Activated CD8-positive, alpha-beta memory T cell treated with anti-CD3 and anti-CD28 coated beads for 1 hour (primary cell): ENCODE measurements at places on chromosomes 5 and 9.

GRCh38 chr5:151454166-151454565, 6.8 kb downstream of the SLC36A1 start:
- DNase-seq: no peak

DNA sequence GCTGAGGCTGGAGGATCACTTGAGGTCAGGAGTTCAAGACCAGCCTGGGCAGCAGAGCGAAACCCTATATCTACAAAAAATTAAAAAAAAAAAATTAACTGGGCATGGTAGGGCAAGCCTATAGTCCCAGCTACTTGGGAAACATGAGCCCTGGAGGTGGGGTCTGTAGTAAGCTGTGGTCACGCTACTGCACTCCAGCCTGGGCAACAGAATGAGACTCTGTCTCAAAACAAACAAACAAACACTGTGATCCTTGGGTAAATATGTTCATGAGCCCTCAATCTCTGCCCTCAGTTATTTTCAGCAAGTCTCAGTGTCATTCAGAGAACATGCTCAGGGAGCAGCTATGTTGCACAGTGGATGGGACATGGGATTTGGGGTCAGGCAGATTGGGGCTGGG, 76.2 kb downstream of the PTTG1 start:
- DNase-seq: no peak

GRCh38 chr5:64680289-64680688, 10.0 kb upstream of the SHISAL2B start:
- no peak for DNase-seq

- DNase-seq: no peak
Measured at GRCh38 chr9:114342755-114343440, 13.2 kb downstream of the ORM2 start.

GRCh38 chr9:125646217-125646616, 60.8 kb downstream of the MAPKAP1 start:
- DNase-seq: no peak

DNA sequence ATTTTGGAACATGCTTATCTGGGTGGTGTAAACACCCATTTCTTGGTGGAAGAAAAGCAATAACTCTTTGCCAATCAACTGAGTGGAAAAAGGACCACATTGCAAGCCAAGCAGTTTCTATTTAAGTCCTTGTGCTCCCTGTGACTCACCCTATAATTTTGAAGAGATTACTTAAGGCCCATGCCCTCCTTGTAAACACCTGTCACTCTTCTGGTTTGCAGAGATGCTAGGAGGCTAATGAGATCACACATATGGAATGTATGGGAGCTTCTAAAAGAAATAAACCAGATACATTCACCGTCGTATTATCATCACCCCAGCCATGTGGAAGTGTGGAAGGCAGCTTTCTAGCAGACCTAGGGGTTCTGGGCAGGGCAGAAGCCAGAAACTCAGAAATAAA, 337.1 kb downstream of the GADD45G start:
- DNase-seq: no peak

DNA sequence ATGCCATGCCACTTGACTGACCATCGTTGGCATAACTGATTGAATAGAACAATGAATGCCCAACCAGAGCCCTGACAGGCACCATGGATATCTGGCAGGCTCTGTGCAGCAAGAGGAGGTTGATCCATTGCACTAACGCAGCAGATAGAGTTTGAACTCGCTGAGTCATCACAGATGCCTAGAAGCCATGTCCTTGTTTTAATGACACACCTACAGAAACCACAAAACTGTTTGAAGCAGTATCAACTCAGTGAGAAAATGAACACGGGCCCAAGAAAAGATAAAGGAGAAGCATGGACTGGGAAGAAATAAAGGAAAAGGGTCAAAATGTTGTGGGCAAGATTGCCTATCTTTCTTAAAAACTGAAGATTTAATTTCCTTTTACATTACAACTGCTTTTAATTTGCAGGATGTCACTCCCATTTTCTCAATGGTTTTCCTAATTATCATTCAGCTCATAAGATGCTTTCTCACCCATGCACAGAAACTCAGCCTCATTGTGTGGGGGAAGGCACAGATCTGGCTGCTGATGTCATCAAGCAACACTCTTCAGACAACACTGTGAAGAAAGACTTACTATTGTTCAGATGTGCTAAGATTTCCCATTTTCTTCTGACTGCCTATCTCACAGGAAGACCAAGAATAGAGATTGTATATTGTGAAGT, 129.0 kb downstream of the PIK3R1 start:
- no peak for DNase-seq

DNA sequence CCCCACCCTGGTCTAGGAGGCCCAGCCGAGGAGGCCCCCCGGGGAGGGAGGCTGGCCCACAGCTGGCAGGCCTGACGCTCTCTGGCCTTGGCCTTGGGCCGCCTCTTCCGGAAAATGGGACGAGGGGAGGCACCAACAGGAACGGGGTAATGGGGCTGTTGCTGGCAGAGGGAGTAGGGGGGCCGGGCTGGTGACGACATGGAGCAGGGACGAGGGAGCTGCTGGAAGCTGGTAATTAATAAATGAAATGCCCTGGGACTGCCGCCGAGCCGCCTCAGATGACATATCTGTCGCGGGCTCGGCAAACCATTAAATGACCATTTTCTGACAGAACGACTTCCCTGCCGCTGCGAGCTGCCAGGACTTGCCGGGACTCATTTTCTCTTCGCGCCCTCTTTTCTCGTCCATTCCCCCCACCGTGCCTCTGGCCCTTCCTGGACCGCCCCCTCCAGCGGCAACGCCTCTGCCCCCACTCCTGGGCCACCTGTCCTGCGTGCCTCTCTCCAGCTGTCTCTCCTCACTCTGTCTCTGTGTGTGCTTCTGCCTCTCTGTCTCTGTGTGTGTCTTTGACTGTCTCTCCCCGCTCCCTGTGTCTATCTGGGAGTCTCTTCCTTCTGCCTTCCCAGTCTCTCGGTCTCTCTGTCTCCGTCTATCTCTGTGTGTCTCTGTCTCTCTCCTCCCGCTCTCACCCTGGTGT, 215.7 kb downstream of the PAX5 start:
- DNase-seq: no peak

DNA sequence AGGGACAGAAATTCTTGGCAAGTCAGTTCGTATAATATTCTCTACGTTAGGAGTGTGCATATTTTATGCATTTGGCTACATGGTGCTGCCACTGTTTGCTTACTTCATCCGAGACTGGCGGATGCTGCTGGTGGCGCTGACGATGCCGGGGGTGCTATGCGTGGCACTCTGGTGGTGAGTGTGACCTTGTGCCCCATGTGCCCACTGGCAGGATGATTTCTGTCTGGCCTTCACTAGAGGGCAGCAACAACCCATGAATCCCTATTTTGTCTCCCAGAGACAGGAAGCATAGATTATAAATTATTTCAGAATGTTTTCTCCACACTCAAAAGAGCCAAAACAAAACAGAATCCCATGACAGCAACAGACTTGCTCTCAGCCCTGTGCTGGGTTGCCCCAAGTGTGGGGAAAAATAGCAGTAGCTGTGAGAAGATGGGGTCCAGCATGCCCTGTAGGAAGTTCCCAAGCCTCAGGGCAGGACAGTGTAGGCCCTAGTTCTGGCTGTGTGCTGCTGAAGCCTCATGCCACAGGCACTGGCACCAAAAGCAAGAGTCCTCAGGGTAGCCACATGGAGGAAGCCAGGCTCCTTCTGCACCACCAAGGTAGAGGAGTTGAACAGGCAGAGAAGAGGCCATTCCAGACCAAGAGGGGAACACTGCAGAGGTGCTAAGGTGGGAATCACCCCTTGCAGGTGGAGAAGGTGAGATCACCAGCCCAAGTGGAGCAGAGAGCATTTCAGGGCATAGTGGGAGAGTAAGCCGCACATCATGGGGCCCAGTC, 16.0 kb downstream of the SLC22A5 start:
- peak; percentile 30 for DNase-seq

DNA sequence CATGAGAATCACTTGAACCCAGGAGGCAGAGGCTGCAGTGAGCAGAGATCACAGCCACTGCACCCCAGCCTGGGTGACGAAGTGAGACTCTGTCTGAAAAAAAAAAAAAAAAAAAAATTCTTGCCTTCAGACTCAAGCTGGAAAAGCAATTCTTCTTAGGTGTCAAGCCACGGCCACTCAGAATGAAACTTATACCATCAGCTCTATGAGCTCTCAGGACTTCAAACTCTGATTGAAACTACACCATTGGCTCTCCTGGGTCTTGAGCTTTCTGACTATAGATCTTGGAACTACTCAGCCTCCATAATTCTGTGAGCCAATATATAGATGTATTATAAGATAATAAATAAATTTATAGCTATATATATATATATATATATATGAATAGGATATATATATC, 12.9 kb upstream of the FGF10 start:
- no peak for DNase-seq

DNA sequence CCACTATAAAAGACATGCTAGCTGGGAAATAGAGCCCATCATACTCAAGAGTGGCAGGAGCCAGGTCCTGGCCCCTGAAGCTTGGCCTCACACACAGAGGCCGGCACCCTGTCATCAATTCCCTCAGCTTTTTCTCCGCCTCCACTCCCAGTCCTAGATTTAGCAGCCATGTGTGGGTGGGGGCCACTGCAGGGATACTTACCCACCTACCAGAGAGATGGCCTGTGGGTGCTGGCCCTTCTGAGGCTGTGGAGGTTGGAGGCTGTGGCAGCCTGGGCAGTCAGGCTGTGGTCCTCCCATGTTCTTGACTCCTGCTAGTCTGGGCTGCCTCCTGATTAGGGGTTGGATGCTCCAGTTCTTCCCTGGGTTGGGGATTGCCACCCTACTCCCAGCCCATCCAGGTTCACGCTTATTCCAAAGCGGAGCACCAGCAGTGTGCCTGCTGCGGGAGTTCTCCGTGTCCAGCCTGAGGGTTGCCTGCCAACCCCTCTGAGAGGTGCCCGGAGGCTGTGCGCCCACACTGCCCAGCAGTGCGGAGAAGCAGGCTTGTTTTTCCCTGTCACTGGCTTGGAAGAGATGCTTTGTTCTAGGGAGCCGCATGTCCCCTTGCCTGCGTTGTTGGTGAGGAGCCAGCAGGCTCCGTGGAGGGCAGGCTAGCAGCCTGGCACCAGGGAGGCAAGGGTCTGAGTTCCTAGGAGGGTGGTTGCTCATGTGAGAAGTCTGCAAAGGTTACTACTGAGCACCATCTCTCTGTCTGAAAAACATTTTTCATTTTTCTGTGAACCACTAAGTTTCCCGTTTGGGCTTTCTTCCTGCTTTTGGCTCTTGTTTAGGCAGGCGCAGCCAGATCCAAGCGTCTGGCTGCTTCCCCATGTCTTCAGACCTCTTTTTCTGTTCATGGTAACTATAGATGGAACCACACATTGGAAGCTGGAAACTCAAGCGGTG, 7.5 kb downstream of the SLC22A5 start:
- no peak for DNase-seq

GRCh38 chr9:93871286-93871685, 83.9 kb downstream of the BARX1 start:
- no peak for DNase-seq

GRCh38 chr5:436641-436975, 6.4 kb upstream of the EXOC3 start:
- no peak for DNase-seq

GRCh38 chr5:4984461-4984860, 155.7 kb upstream of the ADAMTS16 start:
- DNase-seq: no peak

GRCh38 chr5:67149951-67150523, 46.6 kb downstream of the CD180 start:
- no peak for DNase-seq

GRCh38 chr9:105858877-105859276, 164.5 kb downstream of the TMEM38B start:
- DNase-seq: no peak

DNA sequence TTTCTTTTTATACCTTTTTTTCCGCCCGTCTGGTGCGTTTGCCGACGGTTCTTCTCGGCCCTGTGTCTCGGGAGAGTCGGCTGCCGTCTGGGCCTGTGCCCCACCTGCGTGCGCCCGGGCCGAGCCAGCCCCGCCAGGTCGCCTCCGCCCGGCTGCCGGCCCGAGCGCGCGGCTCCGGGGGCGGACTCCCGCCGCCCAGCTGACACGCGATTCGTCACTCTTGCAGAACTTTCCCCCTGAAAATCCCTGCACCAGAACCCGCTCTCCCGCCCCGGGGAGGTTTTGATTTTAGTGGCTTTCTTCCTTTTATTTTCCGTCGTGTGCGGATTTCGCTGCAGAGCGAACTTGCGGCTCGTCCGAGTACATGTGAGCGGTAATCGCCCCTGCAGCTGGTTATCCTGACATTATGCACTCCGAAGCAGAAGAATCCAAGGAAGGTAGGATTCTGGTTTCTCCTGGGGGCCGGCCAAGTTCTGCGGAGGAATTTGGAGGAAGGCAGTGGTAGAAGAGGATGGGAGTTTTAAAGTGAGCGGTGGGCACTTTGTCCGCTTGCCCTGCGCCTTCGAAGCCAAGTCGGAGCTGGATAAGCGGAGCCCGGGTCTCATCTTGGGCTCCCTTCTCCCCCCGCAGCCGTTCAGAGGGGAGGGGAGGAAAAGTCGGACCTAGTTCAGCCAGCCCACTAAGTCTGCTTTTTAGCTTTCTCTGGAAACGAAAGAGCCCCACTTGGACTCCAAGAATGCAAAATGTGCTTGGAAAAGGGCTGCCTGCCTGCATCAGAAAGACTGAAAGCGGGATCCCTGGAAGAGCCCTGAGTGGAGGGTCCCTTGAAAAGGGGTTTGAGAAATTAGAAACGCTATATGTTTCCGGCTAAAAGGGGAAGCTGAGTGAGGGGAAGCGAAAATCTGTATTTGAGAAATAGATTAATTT, at the start of gene TNFAIP8:
Gene TNFAIP8, plus strand, starts transcription at position 335 of the 927 bp plus-strand sequence. Its CDS starts 72 bp downstream, at position 407.
- no peak for DNase-seq

DNA sequence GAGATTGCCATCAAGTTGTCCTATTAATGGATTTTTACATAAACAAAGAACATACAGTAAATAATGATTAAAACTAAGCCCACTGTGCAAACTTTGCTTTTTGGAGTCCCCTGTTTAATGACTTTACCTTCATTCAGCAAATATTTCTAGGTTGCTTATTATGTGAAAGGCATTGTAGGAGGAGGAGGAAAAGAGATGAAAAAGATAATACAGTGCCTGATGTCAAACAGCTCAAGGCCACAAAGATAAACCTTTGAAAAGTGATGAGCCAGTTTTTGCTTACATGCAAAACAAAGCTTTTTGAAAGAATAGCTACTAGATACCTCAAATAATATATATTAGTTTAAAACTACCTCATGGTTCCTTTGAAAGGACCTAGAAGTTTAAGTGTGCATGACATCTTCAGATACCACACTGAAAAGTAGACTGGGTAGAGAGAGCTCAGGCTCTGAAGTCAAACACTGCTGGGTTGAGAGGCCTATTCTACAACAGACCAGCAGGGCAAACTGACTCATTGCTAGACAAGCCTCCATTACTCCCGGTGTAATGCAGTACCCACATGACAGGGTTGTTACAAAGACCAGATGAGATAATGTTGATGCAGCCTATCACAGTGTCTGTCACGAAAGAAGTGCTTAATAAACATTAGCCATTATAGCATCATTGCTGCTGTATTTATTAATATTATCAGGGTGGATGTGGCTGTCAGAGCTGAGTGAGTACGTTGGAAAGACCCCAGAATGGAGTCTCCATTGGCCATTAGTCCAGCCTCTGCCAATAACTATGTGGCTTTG, 11.8 kb downstream of the DEPDC1B start:
- DNase-seq: no peak

- DNase-seq: peak; percentile 71
Measured at GRCh38 chr9:137046088-137046787, at the start of gene NPDC1. NPDC1 (minus strand) TSS chr9:137046177; CDS start chr9:137045989, 188 bp downstream.
